ENCODE measurements at places on chromosomes 3 and 15.

DNA sequence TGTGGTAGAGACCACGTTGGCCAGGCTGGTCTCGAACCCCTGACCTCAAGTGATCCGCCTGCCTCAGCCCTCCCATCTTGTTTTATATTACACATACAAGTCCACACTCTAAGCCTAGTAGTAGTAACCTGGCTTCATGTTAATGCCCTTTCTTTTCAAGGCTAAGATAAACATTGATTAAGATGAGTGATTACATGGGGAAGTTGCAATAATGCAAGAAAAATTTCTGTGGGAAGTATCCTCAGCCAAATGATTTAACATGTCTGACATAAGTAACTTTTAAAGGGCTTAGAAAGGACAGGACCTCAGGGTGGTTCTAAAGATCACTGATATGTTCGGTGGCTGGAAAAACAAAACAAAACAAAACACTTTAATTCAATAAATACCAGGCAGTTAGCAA lies 72.1 kb downstream of the SFMBT1 start:
- no peak for DNase-seq

- DNase-seq, result no peak
These were observed 271.7 kb upstream of the GBE1 start for GRCh38 chr3:82033186-82033585.

DNA sequence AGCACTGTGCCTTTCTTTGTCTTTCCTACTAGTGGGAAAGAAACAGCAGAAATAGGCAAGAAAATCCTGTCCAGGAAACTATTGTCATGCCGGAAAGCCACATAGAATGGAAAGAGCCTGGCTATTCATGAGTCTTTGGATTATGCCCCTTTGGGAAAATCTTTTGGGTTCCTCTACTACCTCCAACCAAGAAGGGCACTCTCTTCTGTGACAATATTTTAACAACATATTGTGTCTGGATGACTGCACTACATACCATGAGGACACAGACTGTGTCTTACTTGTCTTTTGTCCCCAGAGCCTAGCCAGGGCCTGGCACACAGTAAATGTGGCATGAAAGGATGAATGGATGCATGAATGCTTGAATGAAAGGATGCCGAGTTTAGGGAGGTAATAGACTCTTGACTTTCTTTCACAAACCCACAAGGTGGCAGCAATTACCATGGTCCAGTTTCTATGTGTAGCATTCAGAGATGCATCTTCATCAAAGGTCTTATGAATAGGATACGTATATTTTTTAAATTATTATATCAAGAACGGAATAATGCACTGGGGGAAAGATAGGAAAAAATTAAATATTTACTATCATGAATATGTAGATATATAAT lies 30.3 kb downstream of the ARL14 start:
- no peak for DNase-seq

- no peak for DNase-seq
These were observed 406.0 kb downstream of the GAP43 start for GRCh38 chr3:116029266-116029665.

DNA sequence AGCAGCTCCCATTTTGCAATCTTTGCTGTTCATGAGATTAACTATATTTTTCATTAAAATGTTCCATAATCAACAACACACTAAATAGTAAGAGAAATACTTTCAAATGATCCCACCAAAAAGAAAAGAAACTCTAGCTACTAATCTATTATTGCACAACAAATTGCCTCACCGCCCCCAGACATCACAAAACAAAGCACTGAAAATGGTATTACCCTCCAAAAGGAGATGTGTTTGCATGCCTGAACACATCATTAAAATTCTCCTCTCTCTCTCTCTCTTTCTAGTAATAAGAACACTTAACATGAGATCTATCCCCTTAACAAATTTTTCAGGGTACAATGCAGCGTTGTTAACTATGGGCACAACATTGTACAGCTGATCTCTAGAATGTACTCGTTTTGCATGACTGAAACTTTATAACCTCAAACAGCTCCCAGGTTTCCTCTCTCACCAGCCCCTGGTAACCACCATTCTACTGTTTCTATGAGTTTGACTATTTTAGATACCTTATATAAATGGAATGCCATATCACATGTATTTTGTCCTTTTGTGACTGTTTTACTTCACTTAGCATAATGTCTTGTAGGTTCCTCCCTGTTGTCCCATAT lies 33.1 kb downstream of the WNT5A start:
- DNase-seq, result no peak
